ENCODE measurements at places on chromosomes 12 and 14. TPM values are rescaled to one million over a fixed set of nuclear protein-coding genes. Genes with fewer than 3 reads are reported as not detected.

MYBPC1 gene
- total RNA-seq: not detected

GPR84 gene
- total RNA-seq: 0.15 TPM

MYF5 gene
- not detected for total RNA-seq

CLSTN3 gene
- 16.0 TPM for total RNA-seq

TAS2R19 gene
- not detected for total RNA-seq

AMN gene
- 0.39 TPM for total RNA-seq

CDCA3 gene
- total RNA-seq: 81.3 TPM

DNAH10 gene
- total RNA-seq: 0.23 TPM

EGLN3 gene
- total RNA-seq: 3.5 TPM

PAPLN gene
- 5.5 TPM for total RNA-seq

PLEKHH1 gene
- 3.6 TPM for total RNA-seq

WNT5B gene
- 2.9 TPM for total RNA-seq

OTX2 gene
- not detected for total RNA-seq

KRT78 gene
- total RNA-seq: not detected

TMEM117 gene
- 1.5 TPM for total RNA-seq

AMDHD1 gene
- 2.4 TPM for total RNA-seq

TESPA1 gene
- not detected for total RNA-seq

NEUROD4 gene
- not detected for total RNA-seq

KTN1 gene
- 96.5 TPM for total RNA-seq

TRPV4 gene
- 0.06 TPM for total RNA-seq

ZFHX2 gene
- total RNA-seq: 0.76 TPM

AGAP2 gene
- total RNA-seq: 0.23 TPM

DDX47 gene
- total RNA-seq: 75.1 TPM

BIN2 gene
- total RNA-seq: 0.08 TPM

CDH24 gene
- 5.2 TPM for total RNA-seq

SYNDIG1L gene
- not detected for total RNA-seq

ASB2 gene
- total RNA-seq: 0.67 TPM

PALS1 gene
- 15.7 TPM for total RNA-seq

BEST3 gene
- 1.8 TPM for total RNA-seq

TUNAR gene
- total RNA-seq: not detected

NANOG gene
- not detected for total RNA-seq

IQSEC3 gene
- not detected for total RNA-seq
